ENCODE measurements at places on chromosomes 6 and 20.

GRCh38 chr6:150183966-150184365 lies 41.1 kb downstream of the PPP1R14C start:
- no peak for DNase-seq

DNA sequence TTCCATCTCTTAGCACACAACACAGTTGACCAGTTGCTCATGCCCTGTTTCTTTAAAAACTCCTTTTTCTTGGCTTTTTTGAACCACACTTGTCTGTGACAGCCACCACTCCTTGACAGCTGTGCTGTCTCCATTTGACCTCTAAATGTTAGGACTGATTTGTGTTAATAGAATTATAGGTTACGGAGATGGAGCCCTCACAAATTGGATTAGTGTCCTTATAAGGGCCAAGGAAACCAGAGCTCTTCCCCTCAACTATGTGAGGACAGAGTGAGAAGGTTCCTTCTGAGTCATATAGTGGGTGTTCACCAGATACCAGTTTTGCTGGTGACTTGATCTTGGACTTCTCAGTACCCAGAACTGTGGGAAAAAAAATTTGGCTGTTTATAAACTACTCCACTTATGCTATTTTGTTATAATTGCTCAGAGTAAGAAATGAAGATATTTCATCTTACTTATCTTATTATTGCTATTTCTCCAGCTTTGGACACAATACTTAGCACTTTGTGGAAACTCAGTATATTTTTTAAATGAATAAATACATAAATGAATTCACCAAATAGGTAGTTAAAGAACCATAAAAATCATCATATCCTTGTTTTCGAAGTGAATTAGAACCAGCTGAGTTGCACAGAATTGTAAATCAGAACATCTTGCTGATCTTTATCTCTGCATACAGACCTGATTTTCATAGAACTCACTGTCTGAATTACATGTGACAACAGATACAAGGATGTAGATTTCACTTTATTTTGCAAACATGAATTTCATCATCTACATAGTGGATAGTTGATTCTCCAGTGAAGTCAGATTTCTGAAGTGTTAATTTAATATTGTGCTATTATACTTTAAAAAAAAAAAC lies 598.5 kb upstream of the IRAK1BP1 start:
- no peak for DNase-seq

GRCh38 chr20:21640556-21640955 lies 64.9 kb upstream of the PAX1 start:
- no peak for DNase-seq

DNA sequence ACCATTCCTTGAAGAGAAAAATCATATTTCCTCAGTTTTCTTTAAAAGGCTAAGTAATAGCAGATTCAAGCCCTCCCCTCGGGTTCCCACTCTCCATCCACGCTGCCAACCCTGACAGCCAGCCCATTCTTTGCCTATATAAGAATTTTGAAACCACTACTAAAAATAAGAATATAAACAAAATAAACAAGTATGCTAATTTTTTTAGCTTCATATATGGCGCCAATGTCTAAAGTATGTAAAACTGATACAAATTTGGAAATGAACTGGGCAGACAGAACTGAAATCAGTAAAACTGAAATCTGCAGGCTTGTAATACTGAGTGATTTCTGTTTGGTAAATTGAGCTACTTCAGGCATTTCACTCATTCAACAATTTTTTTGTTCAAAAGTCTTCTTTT lies 19.0 kb downstream of the ELOVL2 start:
- DNase-seq, result no peak

DNA sequence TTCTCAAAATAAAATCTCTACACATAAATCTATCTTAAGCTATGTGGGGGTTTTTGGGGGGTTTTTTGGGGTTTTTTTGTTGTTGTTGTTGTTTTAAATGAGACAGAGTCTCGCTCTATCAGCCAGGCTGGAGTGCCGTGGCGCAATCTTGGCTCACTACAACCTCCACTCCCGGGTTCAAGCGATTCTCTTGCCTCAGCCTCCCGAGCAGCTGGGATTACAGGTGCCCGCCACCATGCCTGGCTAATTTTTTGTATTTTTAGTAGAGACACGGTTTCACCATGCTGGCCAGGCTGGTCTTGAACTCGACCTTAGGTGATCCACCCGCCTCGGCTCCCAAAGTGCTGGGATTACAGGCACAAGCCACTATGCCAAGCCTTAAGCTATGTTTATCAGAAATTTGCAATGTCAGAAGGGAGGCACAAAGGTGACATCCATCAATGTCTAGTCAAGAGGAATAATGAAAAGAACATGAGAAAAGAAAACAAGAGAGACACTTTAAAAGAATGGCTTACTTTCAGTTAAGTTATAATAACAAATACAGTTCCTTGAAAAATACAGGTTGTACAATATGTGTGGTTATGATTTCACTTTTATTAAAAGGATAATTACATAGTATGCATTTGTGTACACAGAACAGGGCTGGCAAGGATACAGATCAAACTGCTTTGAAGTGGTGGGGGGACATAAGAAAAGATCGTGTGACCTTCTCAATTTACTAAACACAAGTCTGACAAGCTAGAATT lies 28.6 kb downstream of the SLC23A2 start:
- no peak for DNase-seq

DNA sequence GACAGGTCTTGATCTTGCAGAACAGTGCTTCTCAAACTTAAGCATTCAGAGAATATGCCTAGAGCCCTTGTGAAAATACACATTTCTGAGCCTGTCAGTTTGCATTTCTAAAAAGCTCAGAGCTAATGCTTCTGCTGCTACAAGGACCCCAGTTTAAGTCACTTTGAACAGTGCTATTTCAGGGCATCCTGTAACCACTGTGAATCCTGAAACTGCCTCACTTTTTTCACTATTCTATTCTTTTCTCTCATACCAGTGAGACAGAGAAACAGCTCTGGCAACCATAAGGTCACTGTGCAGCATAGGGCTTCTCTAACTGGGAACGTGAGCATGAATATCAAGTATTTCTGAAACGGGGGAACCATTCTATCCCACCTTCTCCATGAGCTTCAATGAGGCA lies 51.2 kb downstream of the LGSN start:
- DNase-seq, result no peak

Measured in HS-27A (cell line).